H7 (cell line): ENCODE measurements at places on chromosomes 2 and 18. TPM values are rescaled to one million over a fixed set of nuclear protein-coding genes. Genes with fewer than 3 reads are reported as not detected.

Gene DLX1
- total RNA-seq, result 0.26 TPM in 1 of 2 replicates, not detected in the other

- peak; percentile 52 for DNase-seq
These were observed 23.6 kb upstream of the KCNG2 start for GRCh38 chr18:79774111-79774510.

DNA sequence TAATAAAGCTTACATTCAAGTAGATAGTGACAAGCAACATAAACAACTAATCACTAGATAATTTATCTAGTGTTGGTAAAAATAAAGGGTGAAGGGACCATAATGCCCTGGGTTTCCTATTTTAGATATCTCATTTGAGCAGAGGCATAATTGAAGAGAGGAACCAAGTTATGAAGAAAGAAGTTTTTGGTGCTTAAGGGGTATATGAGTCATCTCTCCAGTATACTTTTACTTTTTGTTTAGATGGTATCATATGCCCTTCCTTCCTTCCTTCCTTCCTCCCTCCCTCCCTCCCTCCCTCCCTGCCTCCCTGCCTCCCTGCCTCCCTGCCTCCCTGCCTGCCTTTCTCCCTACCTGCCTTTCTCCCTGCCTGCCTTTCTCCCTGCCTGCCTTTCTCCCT is 1053.5 kb upstream of the CELF4 start:
- DNase-seq, result no peak

- DNase-seq, result no peak
These were observed 318.1 kb upstream of the EPAS1 start for GRCh38 chr2:45979065-45979464.

- no peak for DNase-seq
These were observed 199.4 kb downstream of the NOL4 start for GRCh38 chr18:34025191-34025801.

- no peak for DNase-seq
These were observed 12.1 kb upstream of the TTN start for GRCh38 chr2:178819147-178819875.
